ENCODE measurements at places on chromosomes 7 and 10.

DNA sequence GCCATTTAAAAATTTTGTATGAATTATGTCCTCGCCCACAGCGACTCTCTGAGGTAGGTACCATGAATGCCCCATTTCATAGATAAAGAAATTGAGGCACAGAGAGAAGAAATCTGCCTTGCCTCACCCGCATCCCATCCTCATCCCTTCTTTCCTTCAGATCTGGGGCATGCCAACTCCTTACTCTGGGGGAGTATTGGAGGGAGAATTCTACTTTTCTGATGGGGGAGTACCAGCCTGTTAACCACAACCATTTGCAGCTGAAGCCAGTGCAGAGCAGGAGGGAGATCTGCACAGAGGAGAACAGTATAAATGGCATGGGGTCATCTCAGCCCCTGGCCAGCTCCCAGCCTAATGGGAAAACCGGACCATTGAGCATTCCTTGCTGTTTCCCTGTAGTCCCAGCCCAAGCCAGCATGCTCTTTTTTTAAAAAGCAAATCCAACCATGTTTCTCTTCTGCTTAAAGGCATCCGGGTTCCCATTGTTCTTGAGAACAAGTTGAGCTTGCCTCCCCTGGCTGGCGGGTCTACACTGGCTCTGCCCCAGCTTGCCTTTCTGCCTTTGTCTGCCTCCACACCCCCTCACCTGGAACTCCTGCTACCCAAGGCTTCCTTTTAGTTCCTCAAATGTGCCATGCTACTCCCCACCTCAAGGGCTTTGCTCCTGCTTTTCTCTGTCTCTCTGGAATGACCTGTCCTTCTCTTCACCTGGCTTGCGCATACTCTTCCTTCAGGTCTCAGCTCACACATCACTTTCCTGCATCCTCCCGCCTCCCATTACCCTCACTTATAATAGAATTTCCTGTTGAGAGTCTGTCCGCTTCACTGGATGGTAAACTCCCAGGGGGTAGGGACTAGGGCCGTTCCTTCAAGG lies 8.8 kb upstream of the ZNF503 start:
- DNase-seq, result no peak

- DNase-seq, result no peak
Measured at GRCh38 chr10:55320187-55320700, 519.2 kb upstream of the PCDH15 start.

DNA sequence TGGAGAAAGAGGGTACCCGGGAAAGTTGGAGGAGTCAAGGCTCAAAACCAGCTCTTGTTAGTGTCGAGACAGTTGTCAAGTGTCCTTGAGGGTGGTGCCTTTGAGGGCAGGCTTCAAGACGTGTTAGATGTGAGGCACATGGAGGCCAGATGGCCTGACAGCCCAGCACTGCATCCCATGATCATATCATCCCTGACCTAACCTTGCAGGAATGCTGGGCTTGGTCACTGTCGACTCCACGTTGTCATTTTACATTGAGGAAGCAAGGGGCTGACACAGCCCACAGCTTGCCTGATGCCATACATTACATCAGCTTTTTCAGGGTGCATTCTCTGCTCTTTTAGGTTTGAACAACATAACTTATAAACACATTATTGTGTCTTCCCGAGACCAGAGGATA lies 114.1 kb downstream of the ABCA13 start:
- DNase-seq, result no peak

- DNase-seq, result no peak
Measured at GRCh38 chr10:45058992-45059561, 58.4 kb downstream of the ZNF22 start.

DNA sequence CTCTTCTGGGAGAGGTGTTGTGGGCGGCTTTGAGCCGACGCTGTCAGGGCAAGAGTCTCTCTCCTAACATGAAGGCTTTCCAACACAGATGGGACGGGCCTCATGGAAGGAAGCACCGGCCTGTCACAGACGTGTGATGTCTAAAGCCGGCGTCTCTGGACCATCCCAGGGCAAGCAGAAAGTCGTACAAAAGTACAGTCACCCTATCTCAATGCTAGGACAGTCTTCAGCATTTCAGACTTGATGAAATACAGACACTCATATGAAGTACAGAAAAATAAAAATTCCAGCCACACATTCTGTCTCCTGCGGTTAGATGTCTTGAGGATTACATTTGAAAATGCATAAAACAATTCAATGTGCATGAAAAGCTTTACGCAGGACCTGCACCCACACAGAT lies 30.6 kb downstream of the CYP2W1 start:
- DNase-seq, result no peak

- DNase-seq, result no peak
Measured at GRCh38 chr10:83943049-83943448, 196.3 kb upstream of the GHITM start.

DNA sequence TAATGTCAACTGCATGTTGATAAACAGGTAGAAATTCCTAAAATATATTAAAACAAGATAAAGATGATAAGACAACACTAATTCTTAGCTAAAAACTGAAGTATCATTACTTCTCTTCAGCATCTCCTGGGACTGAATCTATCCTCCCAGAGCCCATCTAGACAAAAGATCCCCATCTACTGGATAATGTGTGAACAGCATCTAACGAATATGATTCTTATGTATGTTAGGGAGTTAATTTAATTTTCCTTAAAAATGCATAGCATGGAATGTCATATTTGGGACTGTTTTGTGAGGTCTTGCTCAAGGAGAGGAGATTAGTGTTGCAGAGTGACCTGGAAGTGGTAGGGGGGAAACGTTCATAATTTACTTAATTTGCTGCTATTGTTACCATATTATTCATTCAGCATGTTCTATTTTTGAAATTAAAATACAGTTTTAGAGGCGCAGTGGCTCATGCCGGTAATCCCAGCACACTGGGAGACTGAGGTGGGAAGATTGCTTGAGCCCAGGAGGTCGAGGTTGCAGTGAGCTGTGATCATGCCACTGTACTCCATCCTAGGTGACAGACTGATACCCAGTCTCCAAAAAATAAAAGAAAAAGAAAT lies 305.1 kb upstream of the CSTF2T start:
- no peak for DNase-seq

DNA sequence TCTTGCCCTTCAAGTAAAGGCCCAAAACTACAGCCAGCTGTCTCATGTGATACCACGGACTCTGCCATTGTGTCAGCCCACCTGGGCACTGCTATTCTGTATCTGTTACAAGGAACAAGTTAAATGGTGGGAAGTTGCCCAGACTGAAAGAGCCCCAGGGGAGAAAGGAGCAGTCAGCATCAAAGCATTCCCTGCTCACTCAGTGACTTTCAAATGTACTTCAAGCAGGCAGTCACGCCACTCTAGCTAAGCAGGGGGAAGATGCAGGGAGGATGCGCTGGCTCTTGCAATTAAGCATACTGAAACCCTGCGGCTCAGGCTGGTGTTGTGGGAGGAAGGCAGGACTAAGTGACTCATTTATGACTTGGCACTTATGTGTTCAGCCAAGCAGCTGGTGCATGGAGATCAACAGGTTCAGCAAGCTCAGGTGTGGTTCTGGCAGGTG lies 1249.6 kb downstream of the TYW1 start:
- peak; percentile 91 for DNase-seq

DNA sequence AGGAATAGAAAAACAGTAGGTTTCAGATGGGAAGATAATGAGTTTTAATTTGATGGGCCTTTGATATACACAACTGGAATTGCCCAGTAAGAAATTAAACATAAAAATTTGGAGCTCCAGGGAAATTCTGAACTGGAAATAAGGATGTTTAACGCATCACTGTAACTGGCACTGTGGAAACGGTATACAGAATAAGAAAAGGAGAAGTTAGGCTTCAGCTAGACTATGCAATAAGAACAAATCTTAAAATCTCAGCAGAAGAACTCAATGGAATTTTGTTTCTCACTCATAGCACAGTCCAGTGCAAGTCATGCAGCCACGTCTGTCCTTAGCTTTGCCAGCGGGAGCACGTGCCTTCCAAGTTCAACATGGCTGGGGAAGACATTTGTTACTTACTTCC lies 52.9 kb upstream of the FGL2 start:
- DNase-seq, result no peak

DNA sequence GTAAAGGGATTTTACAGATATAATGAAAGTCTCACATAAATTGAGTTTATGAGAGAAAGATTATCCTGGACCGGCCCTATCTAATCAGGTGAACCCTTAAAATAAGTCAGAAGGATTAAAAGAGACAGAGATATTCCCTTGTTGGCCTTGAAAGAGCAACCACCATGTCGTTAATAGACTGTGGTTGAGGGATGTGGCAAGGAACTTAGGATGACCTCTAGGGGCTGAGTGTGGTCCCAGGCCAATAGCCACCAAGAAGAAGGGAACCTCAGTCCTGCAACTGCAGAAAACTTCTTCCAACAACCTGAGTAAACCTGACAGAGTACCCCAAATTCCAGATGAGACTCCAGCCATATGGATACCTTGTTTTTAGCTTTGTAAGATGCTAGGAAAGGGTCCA lies 121.5 kb downstream of the POLR1F start:
- DNase-seq, result peak; percentile 27

- DNase-seq, result no peak
Measured at GRCh38 chr10:116307455-116307854, 16.8 kb upstream of the CCDC172 start.

GRCh38 chr10:122658356-122659049 lies 41.1 kb downstream of the C10orf120 start:
- DNase-seq, result no peak

GRCh38 chr10:42984761-42985325 lies 92.0 kb upstream of the RET start:
- DNase-seq, result no peak

DNA sequence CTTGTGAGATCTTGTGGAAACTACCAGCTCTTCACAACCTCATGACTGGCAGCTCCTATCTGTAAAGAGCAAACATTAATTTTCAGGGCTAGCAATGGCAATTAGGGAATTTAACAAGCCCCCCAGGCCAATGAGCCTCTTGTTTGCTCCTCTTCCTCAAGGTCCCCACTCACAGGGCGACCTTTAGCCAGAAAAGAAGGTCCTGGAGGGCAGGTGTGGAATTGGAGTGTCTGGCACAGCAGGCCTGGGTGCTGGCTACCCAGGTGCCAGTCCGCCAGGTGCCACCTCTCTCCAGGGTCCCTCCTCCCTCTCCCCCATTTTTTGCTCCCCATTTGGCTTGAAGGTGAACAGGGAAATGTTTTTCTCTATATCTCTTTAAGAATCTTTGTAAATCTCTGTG lies 1.9 kb upstream of the CEP55 start:
- no peak for DNase-seq

DNA sequence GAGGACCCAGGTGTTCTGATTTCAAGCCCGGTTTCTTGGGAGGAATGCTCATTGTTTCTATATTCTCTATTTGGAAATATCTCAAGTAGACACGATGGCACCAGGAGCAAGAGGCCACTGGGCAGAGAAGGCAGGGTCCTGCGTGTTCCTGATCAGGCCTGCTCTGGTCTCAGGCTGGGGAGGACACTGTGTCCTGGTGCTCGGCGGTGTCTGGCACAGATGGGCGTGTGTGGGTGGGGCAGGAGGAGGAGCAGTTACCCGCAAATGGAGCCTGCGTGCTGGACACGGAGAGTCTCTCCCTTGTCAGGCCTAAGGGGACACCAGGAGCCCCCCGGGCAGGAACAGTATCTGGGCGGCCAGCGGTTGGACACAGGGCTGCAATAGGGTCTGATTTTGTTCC lies 25.9 kb upstream of the GOLGA7B start:
- DNase-seq, result no peak

DNA sequence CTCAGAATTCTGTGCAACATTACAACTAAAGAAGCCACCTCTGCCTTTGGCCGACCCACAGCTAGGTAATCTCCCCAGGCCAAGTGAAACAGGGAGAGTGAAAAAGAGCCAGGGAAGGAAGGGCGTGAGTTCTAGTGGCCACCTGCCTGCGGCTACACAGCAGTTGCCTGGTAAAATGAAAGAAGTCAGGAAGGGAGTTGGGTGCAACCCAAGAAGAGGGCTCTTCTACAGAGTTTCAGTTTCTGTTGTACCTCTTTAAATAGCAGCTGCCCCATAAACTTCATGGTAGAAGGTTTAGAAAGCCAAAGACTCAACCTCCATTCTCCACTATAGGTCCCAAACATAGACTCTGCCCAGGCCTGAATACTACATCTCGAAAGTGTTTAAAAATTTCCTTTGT lies 76.2 kb upstream of the TMEM168 start:
- DNase-seq, result no peak

DNA sequence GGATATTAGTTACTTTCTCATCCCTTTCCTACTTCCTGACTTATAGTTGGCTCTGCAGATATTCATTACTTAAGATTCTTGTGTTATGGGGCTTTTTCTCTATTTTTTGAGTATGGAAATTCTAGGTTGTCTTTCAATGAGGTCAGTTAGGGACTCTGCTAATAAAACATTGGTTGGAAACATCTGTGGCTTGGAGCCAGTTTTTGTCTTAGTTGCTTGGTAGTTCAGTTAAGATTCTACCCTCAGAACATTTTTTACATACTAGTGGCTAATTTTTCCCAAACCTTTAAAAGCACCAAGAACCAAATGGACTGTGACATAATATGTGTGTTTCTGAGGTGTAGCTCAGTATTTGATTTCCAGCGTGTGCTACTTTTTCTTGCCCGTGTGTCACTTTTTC lies 305.6 kb upstream of the FZD1 start:
- no peak for DNase-seq

GRCh38 chr10:117350909-117351308 lies 24.3 kb downstream of the PDZD8 start:
- DNase-seq, result no peak

- DNase-seq, result no peak
Measured at GRCh38 chr7:44912775-44913347, 27.5 kb upstream of the PURB start.

DNA sequence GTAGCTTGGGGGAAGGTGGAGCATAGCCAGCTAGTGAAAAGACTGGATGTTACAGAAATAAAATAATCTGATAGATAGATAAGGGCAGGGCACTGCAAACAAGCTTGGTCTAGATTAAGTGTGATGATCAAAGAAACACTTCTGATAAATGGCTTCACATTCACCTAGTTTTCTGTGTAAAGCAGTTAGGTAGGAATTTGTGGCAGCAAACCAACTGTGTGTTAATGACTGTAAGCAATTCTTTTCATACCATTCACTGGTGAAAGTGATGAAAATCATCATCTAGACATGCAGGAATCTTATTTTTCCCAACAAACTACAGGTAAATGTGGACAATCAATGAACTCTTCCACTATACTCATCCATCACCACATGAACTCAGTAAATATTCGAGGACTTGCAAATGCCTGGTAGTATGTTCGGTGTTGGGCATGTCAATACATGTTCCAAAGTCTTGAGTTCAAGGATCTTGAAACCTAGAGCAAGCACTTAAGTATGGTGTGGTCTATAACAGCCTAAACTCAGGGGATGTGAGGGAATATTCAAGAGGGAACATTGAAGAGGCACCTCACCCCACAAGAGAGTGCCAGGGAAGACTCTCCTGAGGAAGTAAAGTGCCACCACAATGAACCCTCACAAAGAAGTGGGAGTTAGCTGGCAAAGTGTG lies 20.5 kb downstream of the PON3 start:
- DNase-seq, result no peak

- DNase-seq, result no peak
Measured at GRCh38 chr7:92635538-92635937, 45.3 kb upstream of the FAM133B start.

GRCh38 chr7:70785427-70785826 lies 346.5 kb upstream of the GALNT17 start:
- no peak for DNase-seq

All from NT2/D1 (cell line).